ENCODE measurements at places on chromosomes 13 and 19.

DNA sequence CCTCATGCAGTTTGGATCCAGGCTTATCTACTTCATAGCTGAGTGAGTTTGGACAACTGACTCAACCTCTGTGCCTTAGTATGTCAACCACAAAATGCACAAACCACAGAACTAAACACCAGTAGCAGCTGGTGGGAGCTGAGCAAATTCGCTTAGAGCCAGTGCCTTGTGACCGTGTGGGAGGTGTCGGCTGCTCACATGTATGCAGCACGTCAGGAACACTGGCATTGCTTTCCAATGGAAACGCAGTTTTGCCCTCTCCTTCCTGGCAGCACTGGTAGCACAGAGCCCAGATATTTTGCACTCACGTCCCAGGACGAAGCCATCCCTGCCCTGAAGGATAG lies 8.3 kb upstream of the NTN5 start:
- no peak for DNase-seq

DNA sequence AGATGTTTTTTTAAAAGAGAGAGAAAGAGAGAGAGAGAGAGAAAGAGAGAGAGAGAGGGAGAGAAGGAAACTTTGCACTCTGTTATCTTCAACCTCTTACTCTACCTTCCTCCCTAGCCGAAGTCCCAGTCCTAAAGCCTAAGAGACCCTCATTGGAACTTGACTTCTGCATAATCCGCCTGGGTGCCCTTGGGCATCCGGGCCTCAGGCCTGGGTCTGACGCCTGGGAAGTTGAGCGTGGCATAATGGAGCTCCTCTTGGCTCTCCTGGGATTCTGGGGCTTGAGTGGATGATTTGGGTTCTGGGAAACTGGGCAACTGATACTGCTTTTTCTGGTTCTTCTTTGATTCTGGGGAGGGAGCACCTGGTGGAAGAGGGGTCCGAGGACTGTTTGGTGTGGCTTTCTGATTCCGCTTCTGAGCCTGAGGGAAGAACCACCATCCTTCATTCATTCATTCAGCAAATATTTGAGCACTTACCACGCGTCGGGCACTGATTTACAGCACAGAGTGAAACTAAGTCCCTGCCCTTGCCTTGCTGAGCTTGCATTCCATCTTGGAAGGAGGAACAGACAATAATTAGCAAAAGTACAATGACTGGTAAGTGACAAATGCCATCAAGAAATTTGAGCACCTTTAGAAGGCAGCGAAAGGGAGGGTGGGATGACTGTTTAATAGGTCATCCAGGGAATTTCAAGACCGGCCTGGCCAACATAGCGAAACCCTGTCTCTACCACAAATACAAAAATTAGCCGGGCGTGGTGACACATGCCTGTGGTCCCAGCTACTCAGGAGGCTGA lies 6.3 kb downstream of the SIGLEC10 start:
- DNase-seq, result no peak

GRCh38 chr13:19605161-19605955 lies 28.1 kb upstream of the MPHOSPH8 start:
- DNase-seq, result no peak

- no peak for DNase-seq
These were observed 1.8 kb upstream of the SPRY2 start for GRCh38 chr13:80342471-80343371.

- DNase-seq, result no peak
These were observed 16.5 kb downstream of the SIGLEC7 start for GRCh38 chr19:51158474-51159129.

DNA sequence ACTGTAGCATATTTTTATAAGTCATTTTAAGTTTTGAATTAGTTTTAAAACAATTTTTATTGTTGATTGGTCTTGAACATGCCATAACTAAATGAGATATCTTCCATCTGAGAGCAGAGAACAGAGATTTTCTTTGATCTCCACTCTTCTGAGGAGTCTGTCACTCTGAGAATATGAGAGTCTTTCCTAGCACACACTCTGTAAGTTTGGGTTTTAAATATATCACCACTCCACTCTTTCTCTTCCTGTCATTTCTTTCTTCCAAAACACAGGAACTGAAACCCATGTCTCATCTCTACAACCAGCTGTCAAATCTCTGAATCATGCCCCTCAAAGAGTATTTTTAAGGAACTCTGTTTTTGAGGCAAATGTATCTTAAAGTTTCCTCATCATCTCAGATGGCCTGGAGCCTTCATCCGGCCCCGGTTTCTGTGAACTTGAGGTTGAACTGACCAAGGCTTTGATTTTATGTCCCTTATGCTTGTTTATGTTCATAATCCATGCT lies 698.2 kb upstream of the SGCG start:
- no peak for DNase-seq

DNA sequence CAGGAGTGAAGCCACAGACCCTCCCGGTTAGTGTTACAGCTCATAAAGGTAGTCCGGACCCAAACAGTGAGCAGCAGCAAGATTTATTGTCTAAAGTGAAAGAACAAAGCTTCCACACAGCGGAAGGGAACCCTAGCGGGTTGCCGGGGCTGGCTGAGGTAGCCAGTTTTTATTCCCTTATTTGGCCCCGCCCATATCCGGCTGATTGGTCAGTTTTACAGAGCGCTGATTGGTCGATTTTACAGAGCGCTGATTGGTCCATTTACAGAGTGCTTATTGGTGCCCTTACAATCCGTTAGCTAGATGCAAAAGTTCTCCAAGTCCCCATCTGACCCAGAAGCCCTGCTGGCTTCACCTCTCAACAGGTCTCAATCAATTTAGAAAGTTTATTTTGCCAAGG lies 126.0 kb upstream of the RFC3 start:
- no peak for DNase-seq

DNA sequence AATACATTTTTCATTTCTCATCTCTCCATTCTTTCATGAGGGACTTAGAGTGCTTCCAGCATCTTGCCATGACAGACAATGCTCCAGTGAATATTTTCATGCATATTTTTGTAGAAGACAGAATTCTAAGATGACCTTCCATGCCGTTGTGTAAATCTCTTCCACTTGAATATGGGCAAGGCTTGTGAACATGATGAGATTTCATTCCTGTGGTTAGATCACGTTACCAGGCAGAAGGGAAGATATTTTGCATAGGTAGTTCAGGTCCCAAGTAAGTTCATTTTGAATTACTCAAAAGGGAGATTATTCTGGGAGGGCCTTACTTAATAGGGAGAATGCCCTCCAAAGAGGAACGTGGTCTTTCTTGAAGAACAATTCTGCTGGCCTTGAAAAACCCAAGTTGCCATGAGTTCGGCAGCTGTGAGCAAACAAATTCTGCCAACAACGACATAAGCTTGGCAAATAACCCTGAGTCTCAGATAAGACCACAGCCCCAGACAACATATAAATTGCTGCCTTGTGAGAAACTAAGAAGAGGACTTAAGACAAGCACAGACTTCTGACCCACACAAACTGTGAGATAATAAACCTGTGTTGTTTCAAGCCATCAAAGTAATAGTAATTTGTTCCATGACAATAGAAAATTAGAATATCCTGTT lies 400.5 kb upstream of the GPC6 start:
- DNase-seq, result no peak

Measured in AG04449 (cell line).